Left ventricle myocardium inferior (tissue), 1 donor: ENCODE measurements at places on chromosomes 6 and 20.

GRCh38 chr6:157092736-157093135 lies 230.6 kb downstream of the TMEM242 start:
- no peak for DNase-seq

DNA sequence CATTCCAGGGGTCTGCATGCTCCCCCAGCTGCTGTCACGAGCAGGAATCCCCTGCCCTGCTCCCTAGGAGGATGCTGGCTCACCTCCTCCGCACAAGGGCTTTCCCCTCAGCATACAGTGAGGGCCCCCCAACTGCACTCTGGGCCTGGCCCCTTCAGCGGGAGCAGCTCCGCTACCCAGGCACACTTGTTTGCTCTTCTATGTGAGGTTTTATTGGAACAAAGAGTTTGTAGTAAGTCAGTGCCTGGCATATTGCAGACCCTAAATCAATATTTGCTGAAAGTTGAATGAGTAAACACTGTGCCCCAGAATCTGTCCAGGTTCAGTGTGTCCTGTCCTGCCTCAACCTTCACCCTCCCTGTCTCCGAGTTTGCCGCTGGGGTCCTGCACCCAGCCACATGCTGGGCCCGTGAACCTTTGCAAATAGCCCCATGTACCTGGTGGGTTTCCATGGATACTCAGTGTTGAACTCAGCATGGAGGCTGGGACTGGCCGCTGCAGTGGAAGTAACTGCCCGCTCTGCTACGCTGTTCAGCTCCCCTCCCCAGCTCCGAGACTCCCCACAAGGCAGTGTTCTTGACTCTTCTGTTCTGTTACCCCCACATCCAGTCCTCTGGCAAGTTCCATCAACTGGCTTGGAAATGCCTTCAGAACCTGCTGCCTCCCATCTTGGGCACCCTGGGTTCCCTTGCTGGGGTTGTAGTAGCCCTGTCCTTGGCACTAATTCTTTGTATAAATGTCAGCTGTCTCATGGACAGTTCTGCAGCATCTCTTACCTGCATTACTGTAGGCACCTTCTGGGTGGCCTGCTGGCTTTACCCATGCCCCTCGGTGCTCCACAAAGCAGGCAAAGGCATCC lies 15.7 kb downstream of the SLC22A1 start:
- DNase-seq: no peak

GRCh38 chr20:35871259-35871771 lies 83.0 kb downstream of the SCAND1 start:
- peak; percentile 21 for DNase-seq

DNA sequence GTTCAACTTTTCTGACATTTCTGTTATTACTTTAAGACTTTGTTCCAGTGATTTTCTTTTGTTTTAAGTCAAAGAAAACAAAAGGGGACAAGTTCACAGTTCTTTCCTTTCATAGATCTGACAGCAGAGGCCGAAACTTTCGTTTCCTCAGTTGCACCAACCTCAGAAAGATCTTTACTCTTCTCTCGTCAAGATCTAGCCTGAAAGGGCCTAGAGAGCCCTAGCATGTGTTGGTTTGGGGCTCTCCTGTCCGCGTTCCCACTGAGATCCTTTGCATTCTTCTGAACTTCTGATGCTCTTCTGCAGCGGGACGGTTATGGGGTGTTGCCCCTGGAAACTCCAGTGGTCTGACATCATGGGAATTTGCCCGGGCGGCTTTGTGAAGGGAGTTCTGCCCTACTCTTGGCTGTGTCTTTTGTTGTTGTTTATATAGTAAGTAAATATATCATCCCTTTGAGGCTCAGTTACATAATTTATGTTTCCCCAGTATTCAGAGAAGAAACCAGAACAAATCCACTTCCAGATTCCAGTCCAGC lies 129.1 kb downstream of the SASH1 start:
- DNase-seq: no peak

DNA sequence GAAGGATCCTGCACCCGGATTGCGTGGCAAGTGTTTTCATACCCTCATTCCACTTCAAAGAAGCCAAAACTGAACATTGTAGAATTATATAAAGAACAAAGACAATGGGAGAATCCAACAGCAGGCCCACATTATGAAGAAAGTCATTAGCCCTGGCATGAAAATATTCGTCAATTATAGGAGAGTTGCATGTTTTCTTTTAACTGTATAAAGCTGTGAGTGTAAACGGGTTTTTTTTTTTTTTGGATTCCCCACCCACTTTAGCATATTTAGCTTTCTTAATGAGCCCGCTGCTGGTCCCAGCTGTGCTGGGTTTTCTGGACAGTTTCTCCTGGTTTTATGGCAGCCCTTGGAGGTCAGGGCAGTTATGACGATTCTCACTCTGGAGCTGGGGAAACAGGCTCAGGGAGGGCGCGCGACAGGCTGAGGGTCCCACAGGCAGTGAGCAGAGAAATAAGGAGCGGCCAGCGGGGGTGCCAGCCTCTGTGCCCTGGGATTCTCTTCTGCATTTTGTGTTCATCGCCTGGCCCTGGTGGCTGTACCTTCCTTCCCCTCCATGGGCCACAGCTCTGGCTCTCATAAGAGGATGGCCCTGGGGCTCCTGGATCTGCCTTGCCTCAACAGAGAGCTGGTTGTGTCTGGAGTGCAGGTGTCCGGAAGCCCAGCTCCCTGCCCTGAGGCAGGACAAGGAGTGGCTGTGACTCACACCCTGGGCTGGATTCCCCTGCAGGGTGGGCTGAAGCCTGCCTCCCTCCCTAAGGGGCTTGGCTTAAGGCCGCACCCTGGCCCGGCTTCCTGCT lies 24.1 kb upstream of the SULF2 start:
- DNase-seq: no peak

DNA sequence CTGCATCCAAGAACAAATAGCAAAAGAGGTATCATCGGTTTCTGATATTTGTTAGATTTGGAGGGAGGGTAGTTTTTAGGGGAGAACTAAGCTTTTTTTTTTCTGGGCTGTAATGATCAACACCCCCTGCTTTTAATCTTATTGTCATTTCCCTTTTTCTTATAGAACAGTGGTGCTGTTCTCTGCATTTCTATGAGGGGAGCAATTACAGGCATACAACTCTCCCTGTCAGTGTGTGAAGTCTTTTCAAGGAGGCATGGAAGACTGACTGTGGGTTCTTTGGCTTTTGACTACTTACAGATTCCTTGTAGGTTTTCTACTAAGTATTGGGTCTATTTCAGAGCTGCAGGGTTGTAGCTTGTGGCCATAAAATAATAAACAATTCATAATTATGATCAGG lies 632.3 kb downstream of the TFAP2B start:
- DNase-seq: no peak

DNA sequence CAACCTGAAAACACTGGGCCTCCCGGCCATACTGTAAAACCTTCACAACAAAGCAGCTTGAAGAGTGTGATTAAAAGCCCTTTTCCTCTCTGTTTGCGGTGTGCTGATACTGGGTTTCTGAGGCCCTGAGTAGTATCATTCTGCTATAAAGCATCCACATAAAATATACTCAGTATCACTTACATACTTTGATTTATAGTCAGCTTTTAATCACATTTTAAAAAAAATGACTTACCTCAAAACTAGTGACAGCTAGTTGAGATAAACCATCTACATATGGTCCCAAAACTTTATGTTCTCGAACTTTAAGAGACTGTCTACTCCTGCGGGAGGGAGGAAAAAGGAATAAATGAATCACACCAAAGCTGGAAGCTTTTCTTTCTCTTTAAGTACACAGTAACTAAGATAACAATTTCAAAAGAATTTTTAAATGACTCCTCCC lies 135.7 kb downstream of the KIF13A start:
- DNase-seq: no peak

GRCh38 chr20:54075322-54075721 lies 4.9 kb upstream of the BCAS1 start:
- no peak for DNase-seq

DNA sequence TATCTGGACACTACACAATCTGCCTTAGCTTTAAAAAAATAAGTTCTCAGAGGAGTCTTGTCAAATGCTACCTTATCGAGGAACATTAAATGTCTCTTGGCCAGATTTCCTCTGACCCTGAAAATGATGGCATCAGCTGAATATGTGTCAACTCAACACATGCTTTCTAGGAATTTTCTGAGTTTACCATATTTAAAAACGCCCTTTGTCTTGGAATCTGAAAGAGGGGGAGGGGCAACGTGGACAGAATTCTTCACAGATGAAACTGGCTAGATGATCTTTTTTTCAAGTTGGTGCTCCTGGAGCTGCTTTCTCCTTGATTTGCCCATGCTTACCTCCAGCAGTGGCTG lies 5.1 kb downstream of the SOX4 start:
- DNase-seq: no peak

- no peak for DNase-seq
Observed at GRCh38 chr20:62888406-62888805, 26.8 kb upstream of the TCFL5 start.

DNA sequence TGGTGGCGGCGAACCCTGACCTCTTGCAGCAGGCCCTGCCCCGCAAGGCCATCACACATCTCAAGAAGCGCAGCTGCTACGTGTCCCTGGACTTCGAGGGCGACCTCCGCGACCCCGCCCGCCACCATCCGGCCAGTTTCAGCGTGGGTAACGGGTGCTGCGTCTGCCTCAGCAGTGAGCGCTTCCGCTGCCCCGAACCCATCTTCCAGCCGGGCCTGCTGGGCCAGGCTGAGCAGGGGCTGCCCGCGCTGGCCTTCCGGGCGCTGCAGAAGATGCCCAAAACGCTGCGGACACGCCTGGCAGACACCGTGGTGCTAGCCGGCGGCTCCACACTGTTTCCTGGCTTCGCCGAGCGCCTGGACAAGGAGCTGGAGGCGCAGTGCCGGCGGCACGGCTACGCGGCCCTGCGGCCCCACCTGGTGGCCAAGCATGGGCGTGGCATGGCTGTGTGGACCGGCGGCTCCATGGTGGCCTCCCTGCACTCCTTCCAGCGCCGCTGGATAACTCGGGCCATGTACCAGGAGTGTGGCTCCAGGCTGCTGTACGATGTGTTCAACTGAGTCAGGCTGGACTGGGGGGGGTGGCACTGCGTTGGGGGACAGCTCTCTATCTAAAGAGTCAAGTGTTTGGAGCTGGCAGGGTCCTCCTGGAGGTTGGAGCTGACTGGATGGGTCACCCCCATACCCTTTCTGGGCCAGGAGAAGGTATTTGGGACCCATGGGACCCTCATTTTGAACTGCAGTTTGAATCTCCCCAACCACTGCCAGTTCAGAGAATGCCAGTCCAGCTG lies 1.1 kb downstream of the ACTL10 start:
- peak; percentile 76 for DNase-seq

DNA sequence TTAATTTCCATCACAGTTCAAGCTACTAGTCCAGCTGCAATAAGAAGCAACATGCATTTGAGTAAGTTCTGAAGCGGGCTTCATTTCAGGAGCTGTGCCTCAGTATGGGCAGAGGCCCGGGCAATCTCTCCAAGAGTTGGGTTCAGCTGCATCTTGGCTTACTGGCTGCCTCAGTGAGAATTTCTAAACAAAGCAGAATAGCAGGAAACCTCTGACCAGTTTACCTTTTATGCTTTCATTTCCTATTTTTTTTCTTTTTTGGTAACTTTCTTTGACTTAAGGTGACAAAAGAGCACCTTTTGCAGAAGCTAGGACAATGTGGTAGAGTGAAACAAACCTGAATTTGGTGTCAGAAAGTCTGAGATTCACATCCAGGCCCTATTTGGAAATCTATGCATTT lies 51.0 kb upstream of the FBXO30 start:
- no peak for DNase-seq

DNA sequence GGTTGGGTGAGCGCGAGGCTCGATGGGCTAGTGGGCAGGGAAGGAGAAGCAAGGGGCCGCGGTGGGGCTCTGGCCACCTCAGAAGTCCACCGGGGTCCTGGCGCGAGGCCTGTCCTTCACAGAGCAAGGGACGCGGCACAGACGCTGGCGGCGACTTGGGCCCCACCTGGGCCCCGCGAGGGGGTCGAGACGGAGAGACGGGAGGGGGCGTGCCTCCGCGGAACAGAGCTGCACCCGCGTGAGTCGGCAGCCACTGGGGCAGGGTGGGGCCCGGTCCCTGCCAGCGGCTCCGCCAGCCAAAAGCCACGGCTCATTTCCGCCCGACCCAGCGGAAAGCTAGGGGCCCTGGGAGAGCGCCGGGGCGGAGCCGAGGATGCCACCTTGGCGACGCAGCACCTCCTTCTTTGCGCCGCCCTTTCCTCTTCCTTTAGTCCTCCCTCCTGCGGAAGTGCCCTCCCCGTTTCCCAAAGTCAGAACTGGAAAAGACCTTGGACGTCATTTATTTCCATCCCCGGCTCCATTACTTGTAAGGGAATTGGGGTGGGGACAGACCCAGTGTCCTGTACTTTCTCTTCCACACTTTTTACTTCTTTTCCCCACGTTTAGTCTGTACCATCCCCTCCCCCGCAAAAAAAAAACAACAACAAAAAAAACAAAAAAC lies at the start of gene CUL7:
Gene CUL7 (minus strand): TSS at position 307 of the 661 bp plus-strand sequence. CDS start 1,063 bp downstream, outside the sequence.
- DNase-seq: peak; percentile 93

GRCh38 chr6:36443471-36444428 lies 950 bp downstream of the KCTD20 start:
- no peak for DNase-seq

DNA sequence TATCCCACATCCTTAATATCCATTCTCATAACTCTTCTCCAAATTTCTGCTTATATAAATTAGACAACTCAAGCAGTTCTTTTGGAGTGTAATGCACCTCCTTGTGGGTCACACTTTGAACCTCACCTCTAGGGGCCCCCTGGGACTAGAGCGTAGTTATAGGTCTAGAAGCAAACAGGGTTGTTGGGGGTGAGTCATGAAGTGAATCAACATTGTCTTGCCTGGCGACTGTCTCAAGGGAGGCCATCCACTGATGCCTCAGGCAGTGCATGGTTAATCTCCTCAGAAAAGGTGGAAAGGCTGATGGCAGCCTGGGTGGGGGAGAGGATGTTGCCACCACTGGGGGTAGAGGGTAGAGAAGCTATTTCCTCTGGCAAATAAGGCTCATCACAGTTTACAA lies 129.1 kb downstream of the TNFRSF21 start:
- DNase-seq: no peak

- DNase-seq: peak; percentile 47
Observed at GRCh38 chr6:167825332-167826229, 1.1 kb upstream of the AFDN start.

DNA sequence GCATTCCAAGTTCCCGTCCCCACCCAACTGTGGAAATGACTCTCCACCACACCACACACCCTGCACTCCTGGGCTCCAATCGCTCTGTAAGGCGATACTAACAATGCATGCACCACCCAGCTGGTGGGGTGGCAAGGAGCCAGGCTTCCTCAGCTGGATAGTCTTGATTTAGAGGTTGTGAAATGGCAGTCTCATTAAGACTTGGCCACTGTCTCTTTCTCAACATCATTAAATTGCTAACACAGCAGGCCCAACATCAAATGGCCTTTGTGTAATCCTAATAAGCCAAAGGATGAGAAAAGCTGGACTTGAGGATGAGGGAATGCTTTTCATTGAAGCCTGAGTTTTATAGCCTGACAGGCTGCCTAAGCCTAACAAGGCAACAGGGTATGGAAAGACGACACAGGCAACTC lies 223.7 kb downstream of the GMDS start:
- peak; percentile 80 for DNase-seq
